CD8-positive, alpha-beta T cell (primary cell): ENCODE measurements at places on chromosomes 5 and 9.

GRCh38 chr5:154740957-154741356 is 14.2 kb upstream of the LARP1 start:
- DNase-seq: no peak

DNA sequence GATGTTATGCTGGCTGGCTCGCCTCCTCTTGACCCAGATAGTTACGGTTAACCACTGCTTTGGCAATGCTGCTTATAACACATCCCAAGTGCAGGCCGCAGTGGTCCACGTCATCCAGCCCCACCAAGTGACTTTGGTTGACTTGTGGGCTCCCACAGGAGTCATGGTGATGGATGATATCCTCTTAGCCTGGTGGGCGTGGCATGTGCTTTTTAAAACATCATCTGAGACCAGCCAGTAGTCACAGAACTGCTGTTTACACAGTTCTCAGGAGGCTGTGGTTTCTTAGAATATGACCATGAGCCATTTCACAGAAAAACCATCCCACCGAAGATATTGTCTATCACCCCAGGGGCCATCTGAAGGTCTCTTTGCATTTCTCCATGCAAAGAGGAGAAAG is 216.9 kb downstream of the SH3GL2 start:
- no peak for DNase-seq

GRCh38 chr5:41240390-41240789 is 27.1 kb upstream of the C6 start:
- no peak for DNase-seq

DNA sequence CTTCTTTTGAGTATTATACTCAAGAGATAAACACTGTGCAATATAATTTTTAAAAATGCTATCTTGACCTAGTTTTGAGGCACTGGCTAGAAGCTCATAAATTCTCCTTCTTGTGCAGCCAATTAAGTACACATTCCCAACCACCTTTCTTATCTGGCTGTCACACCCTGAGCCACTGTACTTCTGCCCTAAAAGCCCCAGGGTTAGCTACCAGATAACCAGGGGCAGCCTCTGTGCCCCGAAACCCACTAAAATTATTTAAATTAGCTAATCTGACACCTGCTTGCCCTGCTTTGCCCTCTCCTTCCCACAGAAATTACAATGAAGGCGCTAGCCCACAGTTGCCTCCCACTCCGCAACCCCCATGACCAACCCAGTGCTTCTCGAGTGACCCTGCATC is 597.3 kb upstream of the TYRP1 start:
- DNase-seq: no peak

DNA sequence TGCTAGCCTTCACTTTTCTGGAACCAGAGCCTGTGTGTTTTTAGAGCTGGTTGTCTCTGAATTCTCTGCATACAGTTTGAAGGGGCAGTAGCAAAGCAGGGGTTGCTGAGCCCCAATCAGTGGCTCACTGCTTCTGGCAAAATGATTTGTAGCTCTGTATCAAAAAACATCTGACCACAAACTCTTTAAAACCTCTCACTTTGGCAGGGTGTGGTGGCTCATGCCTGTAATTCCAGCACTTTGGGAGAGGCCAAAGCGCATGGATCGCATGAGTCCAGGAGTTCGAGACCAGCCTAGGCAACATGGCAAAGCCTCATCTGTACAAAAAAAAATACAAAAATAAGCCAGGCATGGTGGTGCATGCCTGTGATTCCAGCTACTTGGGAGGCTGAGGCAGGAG is 28.3 kb upstream of the APC start:
- DNase-seq: no peak

GRCh38 chr5:33275391-33275790 is 165.4 kb upstream of the TARS1 start:
- DNase-seq: no peak
